Effector memory CD8-positive, alpha-beta T cell (primary cell): ENCODE measurements at places on chromosomes 16 and 17.

DNA sequence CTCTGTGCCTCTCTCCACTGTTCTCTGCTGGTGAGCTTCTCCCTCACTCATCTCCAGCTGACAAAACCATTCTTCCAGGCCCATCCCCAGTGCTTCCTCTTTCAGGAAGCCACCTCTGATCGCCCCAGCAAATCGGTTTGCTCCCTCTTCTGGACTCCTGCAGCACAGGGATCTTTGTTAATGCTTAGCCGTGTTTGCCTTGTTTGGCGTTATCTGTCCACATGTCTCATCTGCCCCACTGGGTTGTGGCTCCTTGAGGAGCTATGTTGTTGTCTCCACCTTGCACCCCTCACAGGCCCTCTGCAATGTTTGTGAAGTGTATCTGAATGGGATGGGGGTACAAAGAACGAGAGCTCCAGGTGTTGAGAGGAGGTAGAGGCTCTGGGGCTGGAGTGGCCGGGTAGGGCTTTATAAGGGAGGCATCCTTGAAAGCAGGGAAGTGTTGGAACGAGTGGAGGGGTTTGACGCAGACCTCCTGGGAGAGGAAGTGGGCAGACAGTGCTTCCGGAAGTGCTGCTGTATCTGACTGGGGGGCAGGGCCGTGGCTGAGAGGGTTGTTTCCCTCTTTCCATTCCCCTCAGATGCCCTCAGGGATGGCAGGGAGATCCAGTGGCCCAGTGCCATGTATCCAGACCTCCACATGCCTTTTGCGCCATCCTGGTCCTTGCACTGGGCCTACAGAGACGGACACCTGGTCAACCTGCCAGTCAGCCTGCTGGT lies 27.8 kb downstream of the CASKIN2 start:
- DNase-seq, result peak; percentile 26

- DNase-seq, result no peak
These were observed 2.8 kb downstream of the KRT37 start for GRCh38 chr17:41421617-41422016.

GRCh38 chr17:76479515-76480060 lies 12.2 kb downstream of the AANAT start:
- DNase-seq, result no peak

DNA sequence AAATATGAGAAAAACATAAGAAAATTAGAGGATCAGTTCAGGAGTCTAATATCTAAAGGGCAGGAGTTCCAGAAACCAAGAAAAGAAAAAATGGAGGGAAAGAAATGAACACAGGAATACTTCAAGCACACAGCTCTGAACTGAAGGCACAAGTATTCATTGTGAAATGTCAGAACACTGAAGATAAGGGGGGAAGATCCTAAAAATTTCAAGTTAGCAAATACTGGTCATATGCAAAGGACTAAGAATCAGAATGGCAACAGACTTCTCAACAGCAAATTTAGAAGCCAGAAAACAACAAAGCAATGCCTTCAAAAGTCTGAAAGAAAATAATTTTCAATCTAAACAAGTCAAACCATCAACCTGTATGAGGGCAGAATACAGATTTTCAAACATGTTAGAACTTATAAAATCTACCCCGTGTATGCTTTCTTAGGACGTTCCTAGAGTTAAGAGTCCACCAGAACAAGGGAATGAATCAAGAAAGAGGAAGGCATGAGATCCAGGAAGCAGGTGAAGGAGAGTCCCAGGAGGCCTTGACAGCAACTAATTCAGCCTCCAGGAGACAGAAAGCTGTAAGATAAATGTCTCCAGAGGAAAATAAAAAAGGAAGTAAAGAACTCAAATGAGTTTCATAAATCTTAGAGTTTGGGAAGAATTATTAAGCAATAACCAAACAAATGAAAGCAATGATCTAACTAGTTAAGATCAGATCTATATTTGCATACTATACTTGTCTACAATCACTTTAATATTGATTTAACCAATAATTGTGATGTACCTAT lies 2.8 kb downstream of the BRD7 start:
- DNase-seq, result no peak

GRCh38 chr16:31471875-31472708 lies at the start of gene TGFB1I1:
Gene TGFB1I1 (plus strand): TSS chr16:31472152. CDS start chr16:31472189, 37 bp downstream.
- no peak for DNase-seq
